ENCODE measurements at places on chromosomes 6 and 20.

GRCh38 chr6:166165558-166166313, 1.9 kb downstream of the TBXT start:
- DNase-seq: no peak

DNA sequence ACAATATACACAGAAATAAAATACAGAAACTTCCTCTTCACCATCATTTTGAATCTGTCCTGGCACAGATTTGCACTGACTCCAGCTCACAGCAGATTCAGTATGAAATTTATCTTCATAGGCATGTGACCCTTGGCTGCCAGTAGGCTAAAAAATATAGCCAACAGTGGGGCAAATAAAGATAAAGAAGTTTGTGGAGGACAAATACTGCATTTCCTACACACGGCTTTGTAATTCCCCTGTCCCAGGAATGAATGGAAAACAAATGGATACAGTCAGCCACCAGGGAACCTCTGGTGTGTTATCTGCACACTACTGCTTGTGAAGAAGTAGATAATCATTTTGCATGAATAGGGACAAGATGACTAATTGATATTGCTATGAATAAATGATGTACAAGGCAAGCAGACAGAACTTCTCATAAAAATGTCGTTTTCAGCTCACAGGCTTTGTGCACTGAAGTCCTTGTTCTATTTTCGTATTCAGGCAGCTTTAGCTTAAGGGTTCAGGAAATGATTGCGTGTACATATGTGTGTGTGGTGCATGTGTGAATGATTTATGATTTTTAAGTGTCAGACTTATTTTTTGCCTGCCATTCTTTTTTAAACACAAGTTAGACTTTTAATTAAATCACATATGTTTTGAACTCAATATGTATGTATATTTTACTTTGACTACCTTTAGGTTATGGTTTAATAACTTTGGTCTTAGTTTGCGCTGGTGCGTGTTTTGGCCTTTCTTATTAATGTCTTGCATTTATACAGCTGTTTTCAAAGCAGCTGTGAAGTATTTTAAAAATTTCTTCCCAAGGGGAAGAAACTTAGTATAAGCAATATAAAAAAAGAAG, 543.8 kb upstream of the JAG1 start:
- no peak for DNase-seq

DNA sequence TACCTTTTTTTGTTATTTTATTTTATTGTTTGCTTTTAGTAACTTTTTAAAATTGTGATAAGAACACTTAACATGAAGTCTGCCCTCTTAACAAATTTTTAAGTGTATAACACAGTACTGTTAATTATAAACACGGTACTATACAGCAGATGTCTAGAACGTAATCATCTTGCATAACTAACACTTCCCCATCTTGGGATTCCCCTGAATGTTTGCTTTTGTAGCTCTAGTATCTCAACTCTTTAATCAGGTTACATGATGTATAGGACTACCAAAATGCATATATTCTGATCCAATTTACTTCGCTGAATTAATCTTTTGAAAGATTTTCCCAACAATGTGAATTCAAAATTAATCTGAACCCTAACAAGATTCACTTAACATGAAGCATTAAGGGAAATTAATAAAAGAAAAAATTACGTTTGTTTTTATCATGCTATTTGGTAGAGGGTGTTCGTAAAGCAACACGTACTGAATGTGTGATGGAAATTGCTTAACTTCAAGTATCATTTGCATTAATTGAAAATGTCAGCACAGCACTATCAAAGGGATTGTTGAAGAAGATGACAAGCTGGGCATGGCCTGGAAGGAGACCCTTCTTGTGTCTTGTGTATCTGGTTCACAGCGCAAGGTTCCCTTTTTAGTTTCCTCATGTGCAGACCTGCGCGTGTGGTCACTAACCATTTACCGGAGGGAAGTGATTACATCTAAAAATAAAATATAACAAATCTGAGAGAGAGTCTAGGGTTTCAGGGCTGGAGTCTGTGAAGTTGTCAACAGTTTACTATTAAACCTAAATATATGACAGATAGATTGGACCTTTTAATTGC, 15.2 kb downstream of the COL19A1 start:
- no peak for DNase-seq

GRCh38 chr6:41469156-41470028, 76.8 kb upstream of the FOXP4 start:
- DNase-seq: no peak

DNA sequence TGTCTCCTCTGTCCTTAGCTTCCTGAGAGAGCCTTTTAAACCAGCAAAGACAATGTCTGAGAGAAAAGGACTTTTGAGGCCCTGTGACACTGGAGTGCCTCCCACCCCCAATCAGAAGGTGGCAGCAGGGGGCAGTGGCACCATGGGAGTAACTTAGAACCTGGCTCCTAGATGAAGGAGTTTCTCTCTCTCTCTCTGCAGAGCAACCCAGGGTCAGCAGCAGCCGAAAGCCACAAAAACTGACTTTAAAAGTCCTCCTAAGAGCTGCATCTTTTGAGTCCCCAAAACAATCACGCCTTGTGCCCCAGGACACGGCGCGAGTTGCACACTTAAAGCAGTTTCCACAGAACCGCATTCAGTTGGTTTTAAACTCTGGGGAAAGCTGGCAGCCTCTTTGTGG, 5.3 kb upstream of the TCP11 start:
- peak; percentile 18 for DNase-seq

GRCh38 chr6:155177363-155177961, 86.4 kb upstream of the CLDN20 start:
- DNase-seq: no peak

DNA sequence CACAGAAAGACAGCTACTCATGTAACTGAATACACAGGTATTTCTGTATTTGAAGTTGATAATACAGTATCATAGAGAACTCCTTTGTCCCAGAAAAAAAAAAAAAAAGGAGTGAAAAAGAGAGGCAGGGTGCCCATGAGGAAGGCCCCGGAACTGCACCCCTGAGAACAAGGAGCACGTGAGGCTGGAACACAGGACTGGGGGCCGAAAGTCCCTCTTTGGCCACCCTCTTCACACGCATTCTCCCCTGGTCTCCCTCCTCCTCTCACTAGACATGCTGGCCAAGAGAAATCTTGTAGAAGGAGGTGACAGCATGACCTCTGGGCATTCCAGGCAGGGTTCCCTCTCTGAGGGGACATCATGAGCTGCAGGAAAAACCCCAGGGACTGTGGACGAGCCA, 62.7 kb upstream of the TRAF3IP2 start:
- no peak for DNase-seq

- no peak for DNase-seq
These were observed 47.0 kb downstream of the ZDHHC14 start for GRCh38 chr6:157427969-157428368.

- DNase-seq: no peak
These were observed 87.5 kb downstream of the AKAP7 start for GRCh38 chr6:131222773-131223172.

DNA sequence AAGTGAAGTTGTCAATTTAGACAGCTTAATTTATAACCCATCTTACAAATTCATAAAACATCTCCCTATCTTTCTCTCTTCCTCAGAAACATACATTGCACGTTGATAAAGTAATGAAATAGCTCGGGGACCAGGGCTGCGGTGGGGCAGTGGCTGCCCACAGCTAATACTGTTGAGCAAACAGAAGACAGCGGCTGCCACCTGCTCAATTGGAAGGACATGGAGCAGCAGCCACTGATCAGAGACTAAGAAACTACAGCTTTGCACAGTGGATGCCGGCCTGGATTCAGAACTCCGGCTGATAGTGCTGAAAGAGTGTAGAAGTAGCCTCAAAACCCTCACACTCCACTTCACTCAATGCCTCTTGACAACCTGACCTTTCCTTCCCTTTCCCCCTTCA, 157.9 kb upstream of the PDE10A start:
- DNase-seq: no peak

DNA sequence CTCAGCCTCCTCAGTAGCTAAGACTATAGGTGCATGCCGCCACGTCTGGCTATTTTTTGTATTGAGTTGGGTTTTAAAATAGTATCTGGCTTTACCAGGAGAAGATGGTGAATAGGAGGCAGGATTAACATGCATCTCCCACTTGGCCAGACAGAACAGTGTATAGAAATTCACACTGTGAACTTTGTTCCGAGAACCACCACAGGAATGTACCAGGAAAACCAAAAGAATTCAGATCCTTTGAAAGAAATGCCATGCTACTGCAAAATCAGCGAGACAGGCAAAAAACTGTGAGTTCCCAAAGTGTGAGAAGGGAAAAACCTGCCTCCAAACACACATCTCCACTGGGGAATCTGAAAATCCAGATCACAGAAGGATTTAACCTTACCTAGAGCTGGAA, 327.6 kb downstream of the NKAIN2 start:
- DNase-seq: no peak

DNA sequence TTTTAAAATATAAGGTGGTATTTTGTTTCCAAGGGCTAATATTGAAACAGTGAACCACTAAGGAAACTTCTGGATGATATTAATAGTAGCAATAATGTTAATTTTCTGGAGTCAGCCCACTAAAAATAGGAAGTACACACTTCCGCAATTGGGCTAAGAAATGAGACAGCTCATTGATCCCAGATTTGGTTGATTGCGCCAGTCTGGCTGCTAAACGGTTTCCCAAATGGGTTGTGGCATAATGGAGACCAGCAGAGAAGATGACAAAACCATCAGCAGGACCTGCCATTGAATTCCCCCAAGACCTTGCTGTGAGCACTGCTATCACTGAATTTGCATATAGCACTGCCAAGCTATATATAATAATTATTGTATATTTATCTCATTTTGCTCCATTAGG, 71.2 kb upstream of the SGK1 start:
- no peak for DNase-seq

- no peak for DNase-seq
These were observed 1.0 kb upstream of the DUSP22 start for GRCh38 chr6:291204-291696.

GRCh38 chr20:48738399-48739304, 89.1 kb downstream of the PREX1 start:
- DNase-seq: no peak

GRCh38 chr6:64255000-64255399, 619.4 kb downstream of the PHF3 start:
- no peak for DNase-seq

GRCh38 chr6:115945306-115945705, 115.4 kb downstream of the FRK start:
- DNase-seq: no peak

DNA sequence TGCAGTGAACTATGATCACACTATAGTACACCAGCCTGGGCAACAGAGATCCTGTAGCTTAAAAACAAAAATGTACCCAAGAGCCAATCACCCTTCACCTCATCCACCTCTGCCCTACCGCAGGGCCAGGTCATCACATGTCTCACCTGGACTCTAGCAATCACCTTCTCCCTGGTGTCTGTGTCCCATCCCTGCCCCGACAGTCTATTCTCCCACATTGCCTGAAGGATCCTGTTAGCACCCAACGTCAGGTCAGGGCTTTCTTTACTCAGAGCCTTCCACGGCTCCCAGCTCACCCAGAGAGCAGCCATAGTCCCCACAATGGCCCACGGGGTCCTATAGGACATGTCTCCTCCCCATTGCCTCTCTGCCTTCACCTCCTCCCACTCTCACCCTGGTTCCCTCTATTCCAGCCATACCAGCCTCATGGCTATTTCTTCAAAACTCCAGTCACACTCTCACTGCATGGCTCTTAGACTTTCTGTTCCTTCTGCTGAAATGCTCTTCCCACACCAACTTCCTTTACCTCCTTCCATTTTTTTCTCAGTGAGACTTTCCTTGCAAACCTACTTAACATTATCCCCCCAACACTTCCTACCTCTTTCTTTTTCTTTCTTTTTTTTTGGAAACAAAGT, 22.5 kb upstream of the ARFGEF2 start:
- no peak for DNase-seq

- DNase-seq: no peak
These were observed 8.4 kb downstream of the RBBP8NL start for GRCh38 chr20:62418709-62419487.

- peak; percentile 34 for DNase-seq
These were observed at the start of gene NKAPL for GRCh38 chr6:28258877-28259777. Gene NKAPL, plus strand, starts transcription at chr6:28259297. Its CDS starts 75 bp downstream, at chr6:28259372.

- DNase-seq: no peak
These were observed 266.0 kb upstream of the STXBP5 start for GRCh38 chr6:146938266-146938665.

- no peak for DNase-seq
These were observed 15.7 kb upstream of the LAMA4 start for GRCh38 chr6:112269979-112270566.
